ENCODE measurements at places on chromosomes 2 and 18. TPM values are rescaled to one million over a fixed set of nuclear protein-coding genes. Genes with fewer than 3 reads are reported as not detected.

DNA sequence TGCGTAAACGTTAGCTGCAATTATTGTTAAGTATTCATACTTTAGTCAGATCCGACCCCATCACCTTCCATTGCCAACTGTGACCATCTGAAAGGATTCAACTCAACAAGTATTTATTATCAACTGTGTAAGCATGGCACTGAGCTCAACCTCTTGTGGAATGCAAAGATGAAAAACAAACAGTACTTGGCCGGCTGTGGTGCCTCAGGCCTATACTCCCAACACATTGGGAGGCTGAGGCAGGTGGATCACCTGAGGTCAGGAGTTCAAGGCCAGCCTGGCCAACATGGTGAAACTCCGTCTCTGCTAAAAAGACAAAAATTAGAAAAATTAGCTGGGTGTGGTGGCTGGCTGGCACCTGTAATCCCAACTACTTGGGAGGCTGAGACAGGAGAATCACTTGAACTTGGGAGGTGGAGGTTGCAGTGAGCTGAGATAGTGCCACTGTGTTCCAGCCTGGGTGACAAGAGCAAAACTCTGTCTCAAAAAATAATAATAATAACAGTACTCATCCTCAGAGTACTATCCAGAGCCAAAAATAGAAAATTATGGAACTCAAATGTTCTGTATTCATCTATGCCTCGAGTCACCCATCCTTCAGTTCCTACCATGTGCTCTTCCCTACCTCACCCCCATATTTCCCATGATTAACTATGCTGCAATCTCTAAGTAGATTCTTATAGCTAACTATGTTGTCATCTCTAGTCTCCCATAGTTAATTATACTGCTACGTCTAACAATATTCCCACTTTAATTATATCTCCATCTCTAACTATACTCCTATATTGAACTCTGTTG lies 8.6 kb upstream of the MREG start:
- no peaks in the 10 kb centered on the region for H3K36me3 ChIP-seq
- DNase-seq = no peak
- H3K27ac ChIP-seq = no peak overlapping the region
- no peaks in the 10 kb centered on the region for H3K27me3 ChIP-seq

DNA sequence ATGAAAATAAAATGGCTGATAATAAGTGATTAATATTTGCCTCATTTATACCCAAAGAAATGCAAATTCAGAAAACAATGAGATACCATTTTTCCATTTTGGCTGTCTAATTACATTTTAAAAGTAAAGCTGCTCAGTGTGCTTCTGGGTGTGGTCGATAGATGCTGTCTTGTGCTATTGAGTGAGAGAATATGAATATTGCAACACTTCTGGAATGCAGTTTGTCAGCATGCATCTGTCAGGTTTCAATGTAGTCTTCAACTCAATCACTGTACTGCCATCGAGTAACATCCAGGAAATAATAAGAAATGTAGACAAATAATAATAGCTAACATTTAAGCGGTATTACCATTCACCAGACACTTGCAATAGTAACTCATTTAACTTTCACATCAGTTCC lies 3.9 kb downstream of the IL18R1 start:
- DNase-seq = no peak
- peaks cover 62% of the 10 kb centered on the region for H3K4me1 ChIP-seq
- no peaks in the 10 kb centered on the region for H3K27me3 ChIP-seq
- peak overlapping the region; percentile 98 for H3K4me3 ChIP-seq

- H3K4me1 ChIP-seq = peaks cover 14% of the 10 kb centered on the region
- H3K4me3 ChIP-seq = no peak overlapping the region
Observed at GRCh38 chr2:32715981-32716380, 88.1 kb downstream of the TTC27 start.

The GPR35 gene
- 24.9 TPM for total RNA-seq

The PSMA8 gene
- 1.2 TPM for total RNA-seq

The PPP1R1C gene
- not detected for total RNA-seq

The RBFA gene
- total RNA-seq = 48.4 TPM
